ENCODE measurements at places on chromosomes 2 and 18.
A peak's percentile ranks its signal among the peaks of the same experiment; 100 is the strongest.

DNA sequence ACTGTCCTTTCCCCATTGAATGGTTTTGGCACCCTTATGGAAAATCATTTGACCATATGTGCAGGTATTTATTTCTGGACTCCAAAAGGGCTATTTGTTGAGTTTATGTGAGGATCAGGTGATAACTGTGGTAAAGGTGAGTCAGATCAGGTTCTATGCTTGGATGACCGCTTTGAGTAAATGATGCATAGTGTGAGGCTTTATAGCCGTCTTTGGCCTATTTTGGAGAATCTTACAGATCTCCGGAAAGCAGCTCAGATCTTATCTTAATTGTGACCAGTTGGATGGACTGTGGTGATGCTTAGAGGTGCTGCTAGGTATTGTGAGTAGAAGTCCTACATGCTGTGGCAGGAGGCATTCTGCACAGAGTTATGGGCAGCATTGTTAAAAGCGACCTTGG lies 126.2 kb downstream of the METTL8 start:
- DNase-seq, result no peak

GRCh38 chr2:149841396-149841795 lies 253.8 kb upstream of the MMADHC start:
- DNase-seq, result no peak

DNA sequence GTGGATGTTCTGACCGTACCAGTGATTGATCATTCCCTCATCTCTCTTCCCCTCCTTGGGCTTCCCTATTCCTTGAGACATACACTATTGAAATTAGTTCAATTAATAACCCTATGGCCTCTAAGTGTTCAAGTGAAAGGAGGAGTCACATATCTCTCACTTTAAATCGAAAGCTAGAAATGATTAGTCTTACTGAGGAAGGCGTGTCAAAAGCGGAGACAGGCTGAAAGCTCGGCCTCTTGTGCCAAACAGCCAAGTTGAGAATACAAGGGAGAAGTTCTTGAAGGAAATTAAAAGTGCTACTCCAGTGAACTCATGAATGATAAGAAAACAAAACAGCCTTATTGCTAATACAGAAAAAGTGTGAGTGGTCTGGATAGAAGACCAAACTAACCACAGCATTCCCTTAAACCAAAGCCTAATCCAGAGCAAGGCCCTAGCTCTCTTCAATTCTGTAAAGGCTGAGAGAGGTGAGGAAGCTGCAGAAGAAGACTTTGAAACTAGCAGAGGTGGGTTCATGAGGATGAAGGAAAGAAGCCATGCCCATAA lies 144.4 kb upstream of the LYPD6 start:
- DNase-seq, result no peak

GRCh38 chr2:201452922-201453643 lies 1.5 kb downstream of the STRADB start:
- no peak for DNase-seq

DNA sequence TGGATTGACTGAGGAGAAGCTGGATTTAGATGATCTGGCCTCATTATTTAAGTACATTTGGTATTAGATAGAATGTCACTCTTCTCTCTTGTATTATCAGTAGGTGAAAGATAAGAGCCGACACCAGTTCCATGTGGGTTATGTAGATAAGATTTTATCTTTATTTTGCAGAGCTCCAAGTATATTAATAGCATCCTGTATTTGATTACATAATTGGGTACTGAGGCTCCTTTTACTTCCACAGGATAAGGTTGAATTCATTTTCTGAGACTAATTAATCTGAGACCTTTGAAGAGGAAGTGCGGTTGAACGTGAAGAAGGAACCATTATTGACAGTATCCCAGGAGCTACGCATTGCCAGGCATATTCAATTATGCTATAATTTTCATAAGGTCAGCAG lies 32.8 kb upstream of the CD226 start:
- DNase-seq, result no peak

DNA sequence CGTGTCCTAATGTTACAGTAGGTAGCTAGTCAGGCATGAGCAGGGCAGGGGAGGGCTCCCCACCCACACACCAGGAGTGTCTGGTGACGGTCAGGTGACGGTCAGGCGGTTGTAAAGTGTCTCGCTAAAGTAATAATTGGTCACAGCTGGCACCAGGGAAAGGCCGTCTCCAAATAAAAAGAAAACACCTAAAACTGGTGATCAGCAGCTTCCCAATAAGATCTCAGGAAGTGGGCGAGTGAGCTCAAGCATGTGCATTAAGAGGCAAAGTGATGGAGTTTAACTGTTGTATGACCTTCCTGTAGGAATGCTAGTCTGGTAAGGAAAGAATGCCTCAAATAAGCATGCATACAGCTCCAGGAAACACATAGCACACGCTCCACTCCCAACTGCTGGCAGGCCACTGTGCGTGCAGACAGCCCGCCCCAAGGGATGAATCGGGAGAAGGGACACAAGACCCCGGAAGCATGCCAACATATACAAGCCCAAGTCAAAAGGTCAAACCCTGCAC lies 177.1 kb downstream of the RNF144A start:
- peak; percentile 58 for DNase-seq

- no peak for DNase-seq
These were observed 14.0 kb downstream of the MBD2 start for GRCh38 chr18:54210463-54210862.

GRCh38 chr2:124702777-124703176 lies 677.7 kb downstream of the CNTNAP5 start:
- no peak for DNase-seq

DNA sequence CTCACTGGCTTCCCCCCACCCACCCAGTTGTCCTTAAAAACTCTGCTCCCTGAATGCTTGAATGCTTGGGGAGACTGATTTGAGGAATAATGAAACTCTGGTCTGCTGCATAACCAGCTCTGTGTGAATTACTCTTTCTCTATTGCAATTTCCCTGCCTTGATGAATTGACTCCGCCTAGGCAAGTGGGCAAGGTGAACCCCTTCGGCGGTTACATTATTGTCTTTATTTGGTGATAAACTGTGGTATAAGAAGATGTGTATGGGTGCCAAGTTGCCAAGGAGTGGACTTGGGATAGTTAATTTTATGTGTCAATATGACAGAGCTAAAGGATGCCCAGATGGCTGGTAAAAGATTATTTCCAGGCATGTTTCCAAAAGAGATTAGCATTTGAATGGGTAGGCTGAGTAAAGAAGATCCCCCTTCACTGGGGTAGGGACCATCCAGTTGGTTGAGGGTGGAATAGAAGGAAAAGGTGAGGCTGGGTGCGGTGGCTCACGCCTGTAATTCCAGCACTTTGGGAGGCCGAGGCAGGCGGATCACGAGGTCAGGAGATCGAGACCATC lies 98.5 kb upstream of the HAAO start:
- no peak for DNase-seq
